Heart left ventricle (tissue), 16 donors: ENCODE measurements at places on chromosomes 13 and 19.

GRCh38 chr19:4962085-4962619 is 6.8 kb upstream of the KDM4B start:
- no peak for DNase-seq

GRCh38 chr13:74215420-74215819 is 81.2 kb upstream of the KLF12 start:
- DNase-seq: no peak

GRCh38 chr19:28034936-28035335 is 1178.0 kb downstream of the UQCRFS1 start:
- DNase-seq: no peak

DNA sequence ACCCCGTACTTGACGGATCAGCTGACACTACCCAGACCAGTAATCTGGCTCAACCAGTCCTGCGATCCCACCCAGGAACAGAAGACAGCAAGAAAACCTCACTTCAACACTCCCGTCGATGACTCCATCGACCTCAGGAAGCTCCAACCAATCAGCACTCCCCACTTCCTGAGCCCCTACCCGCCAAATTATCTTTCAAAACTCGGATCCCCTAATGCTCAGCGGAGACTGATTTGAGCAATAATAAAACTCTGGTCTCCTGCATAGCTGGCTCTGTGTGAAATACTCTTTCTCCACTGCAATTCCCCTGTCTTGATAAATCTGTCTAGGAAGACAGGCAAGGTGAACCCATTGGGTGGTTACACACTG is 1.2 kb downstream of the LSM4 start:
- DNase-seq: no peak
